ENCODE measurements at places on chromosomes 11 and 22. TPM values are rescaled to one million over a fixed set of nuclear protein-coding genes. Genes with fewer than 3 reads are reported as not detected.

Gene FREY1
- total RNA-seq, result 0.96 TPM

Gene C11orf52
- total RNA-seq, result 4.6 TPM

Gene KDM2A
- total RNA-seq, result 50.4 TPM

- DNase-seq, result no peak
These were observed 104.0 kb upstream of the AKIP1 start for GRCh38 chr11:8806974-8807373.

- DNase-seq, result no peak
These were observed at the start of gene HSPA8 for GRCh38 chr11:123061403-123062157. Gene HSPA8, minus strand, starts transcription at chr11:123062136. Its CDS starts 812 bp downstream, at chr11:123061324.

DNA sequence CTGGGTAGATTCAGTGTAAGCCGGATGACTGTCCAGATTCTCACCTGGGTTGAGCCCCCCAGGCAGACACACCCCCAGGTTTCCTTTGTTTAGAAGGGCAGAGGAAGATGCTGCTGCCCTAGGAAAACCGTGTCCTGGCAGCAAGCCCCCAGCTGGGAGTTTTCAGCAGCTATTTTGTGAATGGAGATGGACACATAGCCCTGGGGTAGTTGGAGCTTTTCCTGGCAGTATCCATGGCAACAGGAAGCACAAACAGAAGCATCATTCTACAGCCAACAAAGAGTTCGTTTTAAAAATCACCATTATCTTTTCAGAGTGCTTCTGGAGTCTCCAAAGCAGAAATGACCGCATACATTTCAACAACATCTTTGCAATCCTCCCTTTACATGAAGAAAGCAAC is 245.5 kb downstream of the BRD1 start:
- DNase-seq, result no peak

Data from HCT116 (cell line).